Brain pericyte (primary cell): ENCODE measurements at places on chromosomes 11 and 22.

DNA sequence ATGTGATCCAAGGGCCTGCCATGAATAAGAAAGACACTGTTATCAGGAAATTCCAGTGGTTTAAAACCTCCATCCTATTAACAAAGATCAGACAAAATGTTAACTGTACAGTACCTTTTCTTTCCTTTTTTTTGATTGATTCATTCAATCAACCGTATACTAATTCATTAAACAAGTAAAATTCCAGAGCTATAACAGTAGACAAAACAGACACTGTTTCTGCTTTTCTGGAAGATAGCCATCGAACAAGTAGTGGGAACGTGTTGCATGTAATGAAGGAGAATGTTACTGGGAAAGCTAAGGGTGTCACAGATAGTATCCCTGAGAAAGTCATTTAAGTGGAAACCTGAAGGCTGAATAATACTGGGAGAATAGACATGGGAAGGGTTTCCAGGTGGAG lies 73.7 kb upstream of the ALKBH3 start:
- DNase-seq: no peak

DNA sequence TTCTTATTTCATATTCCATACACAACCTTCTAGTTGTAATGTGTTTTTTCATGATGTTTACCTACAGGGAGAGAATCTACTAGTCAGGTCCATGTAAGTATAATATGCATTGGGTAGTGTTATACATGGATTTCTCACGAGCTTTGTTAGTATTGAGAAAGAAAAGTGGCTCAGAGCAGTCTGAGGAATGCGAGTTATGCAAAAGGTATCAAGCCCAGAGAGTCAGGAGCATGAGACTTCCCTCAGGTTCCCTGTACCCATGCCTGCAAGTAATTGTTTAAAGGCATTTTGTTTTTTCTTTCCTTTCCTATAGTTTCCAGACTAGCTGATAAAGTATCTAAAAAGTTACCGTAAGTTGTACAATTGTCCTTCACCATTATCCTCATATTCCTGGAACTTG lies 66.1 kb downstream of the STK33 start:
- DNase-seq: no peak

DNA sequence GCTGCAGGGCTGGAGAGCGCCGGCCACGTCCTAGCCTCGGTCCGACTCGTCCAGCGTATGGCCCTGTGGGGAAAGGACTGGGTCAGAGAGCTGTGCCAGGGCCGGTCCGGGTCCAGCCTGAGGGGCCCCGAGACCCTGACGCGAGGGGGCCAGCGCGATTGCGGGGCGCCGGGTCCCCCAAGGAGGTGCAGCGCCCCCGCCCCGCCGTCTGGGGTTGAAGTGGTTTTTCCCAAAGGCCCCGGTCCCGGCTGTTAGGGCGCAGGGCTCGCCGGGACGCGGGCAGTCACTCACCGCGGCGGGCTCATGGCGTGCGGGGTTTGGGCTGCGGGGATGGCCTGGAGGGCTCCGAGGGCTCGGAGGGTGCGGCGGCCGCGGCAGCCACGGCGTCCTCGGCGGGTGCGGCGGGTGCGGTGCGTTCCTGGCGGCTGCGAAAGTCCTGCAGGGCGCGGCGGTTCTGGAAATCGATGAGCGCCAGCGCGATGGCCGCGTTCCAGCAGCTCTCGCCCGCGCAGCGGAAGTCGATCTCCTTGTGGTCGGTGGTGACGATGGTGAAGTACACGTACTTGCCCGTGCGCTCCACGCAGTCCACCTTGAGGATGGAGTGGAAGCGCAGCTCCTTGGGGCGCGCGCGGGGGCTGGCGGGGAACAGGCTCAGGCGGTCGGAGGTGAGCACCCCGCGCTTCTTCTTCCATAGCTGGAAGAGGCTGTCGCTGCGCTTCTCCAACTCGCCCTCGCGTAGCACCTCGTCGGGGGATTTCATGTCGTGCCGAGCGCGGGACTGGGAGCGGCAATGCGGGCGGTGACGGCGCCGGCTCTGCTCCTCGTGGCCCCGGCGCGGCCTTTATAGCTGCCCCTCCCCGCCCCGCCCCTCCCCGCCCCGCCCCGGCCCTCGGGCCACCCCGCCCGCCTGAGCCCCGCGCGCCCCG lies at the start of gene PHLDA2:
Gene PHLDA2 (minus strand): TSS at position 816 of the 926 bp plus-strand sequence. CDS start 56 bp downstream, at position 760.
- DNase-seq: no peak

DNA sequence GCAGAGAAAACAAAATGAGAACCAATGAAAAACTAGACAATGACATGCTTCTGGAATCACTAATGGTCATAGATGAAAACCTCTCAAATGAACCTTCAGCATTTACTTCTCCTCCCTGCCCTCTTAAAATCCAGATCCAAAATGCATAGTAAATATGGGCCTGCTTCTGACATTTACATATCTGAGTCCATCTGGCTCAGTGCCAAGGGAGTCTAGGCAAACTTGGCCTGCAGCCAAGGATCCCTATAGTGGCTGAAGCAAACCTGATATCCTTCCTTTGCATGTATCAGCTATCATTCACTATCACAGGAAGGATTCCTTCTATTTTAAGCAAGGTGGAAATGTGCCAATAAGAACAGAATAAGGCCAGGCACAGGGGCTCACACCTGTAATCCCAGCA lies 104.8 kb downstream of the C11orf58 start:
- DNase-seq: no peak

DNA sequence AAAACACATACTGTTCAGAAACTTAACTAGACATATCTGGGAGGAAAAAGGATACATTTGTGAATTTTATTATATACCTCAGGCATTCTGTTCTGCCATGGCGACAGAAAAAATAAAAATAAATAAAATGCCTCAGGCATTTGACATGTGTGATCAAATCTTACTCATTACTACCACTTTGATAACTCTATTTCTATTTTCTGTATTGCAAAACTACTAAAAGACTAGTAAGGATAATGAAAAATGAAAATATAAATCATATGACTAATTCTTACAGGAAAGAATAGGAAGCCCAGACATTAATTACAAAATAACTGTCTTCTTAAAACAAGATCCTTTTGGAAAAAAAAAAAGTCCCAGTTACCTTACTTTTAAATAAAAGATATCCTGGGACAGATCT lies 5.3 kb downstream of the PICALM start:
- DNase-seq: no peak

DNA sequence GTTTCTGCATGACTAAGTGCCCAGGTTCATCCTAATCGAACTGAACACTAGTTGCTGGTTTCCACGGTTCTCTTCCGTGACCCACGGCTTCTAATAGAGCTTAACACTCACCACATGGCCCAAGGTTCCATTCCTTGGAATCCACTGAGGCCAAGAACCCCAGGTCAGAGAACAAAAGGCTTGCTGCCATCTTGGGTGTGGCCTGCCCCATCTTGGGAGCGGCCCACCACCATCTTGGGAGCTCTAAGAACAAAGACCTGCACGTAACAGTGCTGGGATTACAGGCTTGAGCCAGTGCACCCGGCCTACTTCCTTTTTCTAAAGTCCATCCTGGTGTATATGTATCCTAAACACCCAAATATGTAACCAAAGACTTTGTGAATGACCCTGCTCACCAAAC lies 68.8 kb downstream of the SLC35F2 start:
- DNase-seq: no peak

GRCh38 chr11:86067009-86067850 lies 1.7 kb downstream of the PICALM start:
- no peak for DNase-seq

- DNase-seq: no peak
These were observed 4.6 kb downstream of the CDPF1 start for GRCh38 chr22:46245511-46245910.

- no peak for DNase-seq
These were observed 35.5 kb downstream of the SPATA19 start for GRCh38 chr11:133809569-133810491.

- DNase-seq: no peak
These were observed 2.9 kb upstream of the PPP6R2 start for GRCh38 chr22:50339945-50340879.

DNA sequence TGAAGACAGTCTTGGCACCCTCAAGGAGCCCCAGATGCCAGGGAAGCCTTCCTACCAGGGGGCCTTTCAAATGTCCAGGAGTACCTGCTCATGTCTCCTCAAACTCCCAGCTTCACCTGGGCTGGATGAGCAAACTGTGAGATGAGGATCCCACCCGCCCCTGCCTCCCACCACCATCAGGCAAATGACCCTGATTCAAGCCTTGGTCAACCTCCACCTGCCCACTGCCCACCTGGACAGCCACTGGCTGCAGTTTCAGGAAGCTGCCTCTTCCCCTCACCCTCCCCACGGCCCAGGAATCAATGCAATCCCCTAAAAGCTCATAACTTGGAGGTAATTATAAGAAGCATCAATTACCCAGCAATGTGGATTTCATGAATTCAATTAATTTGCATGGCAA lies 122.7 kb downstream of the BUD13 start:
- no peak for DNase-seq

DNA sequence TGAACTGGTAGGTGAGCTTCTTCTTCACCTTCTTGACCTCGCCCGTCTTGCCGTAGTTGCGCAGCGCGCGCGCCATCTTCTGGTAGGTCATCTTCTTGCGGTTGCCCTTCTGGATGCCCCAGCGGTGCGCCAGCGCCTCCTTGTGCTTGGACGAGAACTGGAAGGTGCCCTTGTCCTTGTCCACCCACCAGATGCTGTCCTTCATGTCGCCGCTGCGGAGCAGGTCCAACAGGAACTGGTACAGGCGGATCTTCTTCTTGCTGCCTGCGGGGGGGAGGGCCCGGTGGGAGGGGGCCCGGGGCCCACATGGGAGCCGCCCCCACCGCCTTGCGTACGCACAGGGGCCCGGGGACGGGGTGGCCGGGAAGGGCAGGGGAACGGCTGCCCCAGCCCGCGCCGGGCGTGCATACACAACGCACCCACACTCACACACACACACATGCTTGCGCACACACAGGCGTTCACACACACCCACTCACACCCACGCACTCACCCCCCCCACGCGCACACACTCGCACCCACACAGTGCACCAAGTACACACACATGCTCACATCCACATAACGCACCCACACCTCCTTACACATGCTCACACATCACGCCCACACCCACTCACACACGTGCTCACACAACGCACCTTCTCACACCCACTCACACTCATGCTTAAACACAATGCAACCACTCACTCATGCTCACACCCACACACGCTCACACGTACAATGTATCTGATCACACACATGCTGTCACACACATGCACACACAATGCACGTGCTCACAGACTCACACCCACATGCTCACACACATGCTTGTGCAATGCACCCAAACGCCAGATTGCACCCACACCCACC lies 3.0 kb upstream of the MYBPC3 start:
- DNase-seq: peak; percentile 72

DNA sequence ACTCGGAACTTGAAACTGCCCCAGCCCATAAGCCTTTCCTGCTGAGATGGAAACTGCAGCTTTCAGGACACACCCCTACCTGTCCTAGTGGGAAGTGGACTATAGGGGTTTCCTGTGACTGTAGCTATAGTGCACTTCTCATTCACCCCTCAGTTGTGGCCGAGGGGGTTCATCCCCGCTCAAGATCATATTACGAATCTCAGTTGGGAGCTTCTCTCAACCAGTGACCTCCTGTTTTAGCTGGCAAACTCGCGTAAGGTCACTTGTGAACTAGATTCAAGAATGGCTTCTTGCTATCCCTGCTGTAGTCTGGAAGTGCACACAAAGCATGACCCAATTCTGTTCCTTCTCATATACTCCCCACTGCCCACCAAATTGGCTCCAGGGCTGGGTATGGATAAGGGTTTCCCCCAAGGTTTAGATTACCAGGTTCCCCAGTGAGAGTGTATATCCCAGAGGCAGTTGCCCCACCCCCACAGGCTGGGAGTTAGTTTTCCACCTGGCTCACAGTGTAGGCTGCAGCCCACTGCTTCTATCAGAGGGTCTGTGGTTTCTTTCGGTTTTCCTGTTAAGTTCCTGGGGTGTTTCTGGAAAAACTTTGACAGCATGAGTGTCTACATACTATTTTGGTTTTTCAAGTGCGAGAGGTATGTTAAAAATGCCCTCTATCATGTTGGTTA lies 812.9 kb downstream of the JRKL start:
- DNase-seq: no peak

DNA sequence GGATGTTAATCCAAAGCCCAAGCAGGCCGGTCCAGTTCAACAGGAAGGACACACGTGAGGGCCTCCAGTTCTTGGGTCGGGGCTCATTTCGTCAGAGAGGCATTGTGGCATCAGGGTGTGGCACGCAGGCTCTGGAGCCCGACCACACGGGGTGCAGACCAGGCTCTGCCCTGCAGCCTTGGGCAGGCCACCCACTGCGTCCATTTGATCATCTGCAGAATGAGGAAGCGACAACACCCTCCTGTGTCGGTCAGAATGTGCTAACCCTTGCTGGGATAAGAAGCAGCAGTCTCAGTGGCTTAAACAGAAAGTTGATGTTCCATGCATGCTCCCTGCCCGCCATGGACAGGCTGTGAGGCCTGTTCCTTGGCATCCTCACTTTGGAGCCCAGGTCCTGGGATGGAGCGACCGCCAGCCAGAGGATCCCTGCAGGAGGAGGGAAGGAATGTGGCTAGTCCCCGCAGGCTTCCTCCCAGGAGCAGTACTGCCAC lies 10.8 kb downstream of the RIBC2 start:
- DNase-seq: no peak

- no peak for DNase-seq
These were observed 14.9 kb downstream of the ADAMTS8 start for GRCh38 chr11:130413405-130414106.

DNA sequence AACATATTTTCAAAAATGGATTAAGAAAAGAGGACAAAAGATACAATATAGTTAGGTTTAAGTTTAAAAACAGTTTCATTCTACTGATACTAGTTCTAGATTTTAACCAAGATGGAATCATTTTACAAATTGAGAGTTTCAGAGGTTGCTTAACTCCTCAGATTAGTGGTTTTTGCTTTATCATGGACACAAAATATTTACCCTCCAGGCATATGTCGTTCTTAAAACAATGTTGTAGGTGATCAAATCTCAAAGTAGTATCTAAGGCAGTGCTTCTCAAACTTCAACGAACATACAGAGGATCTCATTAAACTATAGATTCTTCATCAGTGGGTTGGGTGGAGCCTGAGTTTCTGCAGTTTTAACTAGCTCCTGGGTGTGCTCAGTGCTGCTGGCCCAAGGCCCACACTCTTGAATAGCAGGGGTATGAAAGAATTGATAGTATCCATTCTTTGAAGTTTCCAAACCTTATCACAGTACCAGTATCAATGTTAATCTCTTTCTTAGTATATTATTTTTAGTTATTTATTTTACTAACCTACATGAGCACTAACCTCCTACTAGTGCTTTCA lies 48.0 kb downstream of the YAP1 start:
- DNase-seq: no peak

DNA sequence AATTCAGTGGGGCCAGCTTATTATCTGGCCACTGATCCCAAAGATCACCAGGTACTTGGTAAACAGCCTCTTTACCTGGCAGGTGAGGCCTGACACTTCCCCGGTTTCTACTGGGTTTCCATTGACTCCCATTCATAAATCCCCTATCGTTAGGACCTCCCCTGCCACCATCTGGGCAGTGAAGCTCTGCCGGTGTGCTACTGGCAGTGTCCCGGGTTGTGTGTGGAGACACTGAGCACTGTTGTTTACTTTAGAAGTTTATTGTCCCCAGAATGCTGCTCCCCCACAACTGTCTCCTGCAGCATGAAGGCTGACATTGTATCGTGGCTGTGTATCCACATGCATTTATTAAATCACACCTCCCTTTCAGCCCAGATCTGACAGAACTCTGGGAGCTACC lies 142.7 kb downstream of the WNT7B start:
- no peak for DNase-seq

- no peak for DNase-seq
These were observed 13.2 kb downstream of the SLC25A18 start for GRCh38 chr22:17576470-17576869.

GRCh38 chr11:8100158-8100557 lies 19.1 kb downstream of the TUB start:
- DNase-seq: no peak
